HT1080 (cell line): ENCODE measurements at places on chromosomes 5 and 9.

DNA sequence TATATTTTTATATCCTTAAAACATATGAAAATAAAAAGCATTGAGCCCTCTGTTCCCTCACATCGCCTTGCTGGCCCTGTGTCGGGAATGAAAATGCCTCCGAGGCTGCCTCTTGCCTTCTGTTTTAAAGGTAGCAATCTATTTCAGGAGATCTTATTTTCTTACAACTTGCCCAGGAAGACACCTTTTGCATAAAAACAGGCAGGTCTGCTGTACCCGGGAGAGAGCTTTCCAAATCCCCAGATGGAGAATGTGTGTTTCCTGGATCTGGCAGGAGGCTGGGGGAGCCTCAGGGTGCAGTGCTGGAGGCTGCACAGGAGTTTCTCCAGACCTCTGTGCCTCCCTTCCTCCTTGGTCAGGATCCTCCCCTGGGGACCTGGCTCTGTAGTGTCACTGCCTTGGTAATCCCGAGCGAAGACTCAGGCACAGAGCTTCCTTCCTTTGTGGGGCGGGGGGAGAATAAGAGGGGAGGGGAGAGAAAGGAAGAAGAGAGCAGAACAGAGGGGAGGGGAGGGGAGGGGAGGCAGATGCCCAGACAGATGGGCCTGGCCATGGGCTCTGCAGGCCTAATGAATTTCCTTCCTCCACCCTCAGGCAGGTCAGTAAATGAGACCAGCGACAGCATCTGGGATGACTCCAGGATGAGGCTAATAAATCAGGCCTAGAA, 104.0 kb upstream of the BOD1 start:
- DNase-seq: no peak

DNA sequence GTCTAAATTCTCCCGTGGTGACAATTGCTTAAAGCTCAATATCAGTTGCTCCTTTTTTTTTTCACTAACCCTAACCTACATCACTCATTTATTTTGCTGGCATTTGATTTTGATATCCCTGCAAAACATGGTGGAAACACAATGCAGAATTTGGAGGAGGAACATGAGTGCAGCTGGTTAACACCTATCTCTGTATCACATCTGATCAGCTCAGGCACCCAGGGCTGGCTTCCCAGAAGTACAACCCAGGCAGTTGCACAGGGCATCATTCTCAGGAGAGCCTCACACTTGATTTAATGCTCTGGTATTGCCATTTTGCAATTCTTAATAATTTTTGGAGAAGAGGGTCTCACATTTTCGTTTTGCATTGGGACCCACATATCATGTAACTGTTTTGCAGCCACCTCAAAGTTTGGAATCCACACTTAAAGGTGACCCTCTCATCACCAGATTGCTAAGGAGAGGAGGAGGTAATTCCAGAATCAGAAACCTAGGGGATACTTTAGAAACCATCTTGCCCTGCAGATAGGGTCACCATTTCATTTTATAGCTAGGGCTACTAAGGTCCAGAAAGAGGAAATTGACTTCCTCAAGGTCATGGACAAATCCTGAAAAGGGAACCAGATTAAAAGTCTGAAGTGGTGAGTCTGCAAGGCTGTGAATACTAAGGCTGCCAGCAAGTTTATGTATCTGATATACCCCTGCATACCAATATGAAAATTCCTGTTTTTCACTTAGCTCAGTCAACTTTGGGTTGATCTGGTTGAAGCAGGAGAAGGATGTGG, 19.3 kb upstream of the ADAM19 start:
- no peak for DNase-seq

GRCh38 chr5:122099060-122099790, 21.2 kb upstream of the LOX start:
- DNase-seq: peak; percentile 86

- no peak for DNase-seq
These were observed 68.9 kb downstream of the MACROH2A1 start for GRCh38 chr5:135329913-135330797.

- no peak for DNase-seq
These were observed 5.2 kb upstream of the FCN1 start for GRCh38 chr9:134922932-134923240.

DNA sequence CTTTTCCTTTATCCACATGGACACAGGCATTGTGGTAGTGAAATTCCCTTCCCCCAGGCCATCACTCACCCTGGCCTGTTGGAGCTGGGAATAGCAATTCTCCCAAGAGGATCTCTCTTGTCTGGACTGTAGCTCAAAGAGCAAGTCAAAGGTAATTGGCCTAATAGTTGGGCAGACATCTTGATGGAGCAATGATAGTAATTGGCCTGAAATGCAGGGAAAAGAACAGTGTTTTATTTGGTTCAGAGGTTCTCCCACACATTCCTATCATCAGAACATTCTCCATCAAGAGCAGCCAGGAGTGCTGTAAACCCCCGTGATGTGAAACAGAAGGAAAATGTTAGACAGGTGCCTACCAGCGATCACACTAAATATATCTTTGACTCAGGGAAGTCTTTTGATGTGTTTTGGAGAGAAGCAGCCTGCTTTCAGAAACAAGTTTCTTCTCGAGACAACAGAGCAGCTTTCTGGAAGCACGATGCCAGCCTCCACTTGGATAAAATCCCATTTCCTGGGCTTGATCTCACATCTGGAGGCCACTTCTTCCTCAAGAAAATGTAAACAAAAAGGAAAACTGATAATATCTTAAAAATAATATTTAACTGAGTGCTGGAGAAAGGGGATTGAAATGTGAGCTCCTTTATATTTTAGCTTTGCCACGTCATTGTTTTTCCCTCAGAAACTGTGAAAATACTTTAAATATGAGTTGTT, 198.1 kb upstream of the WWC1 start:
- DNase-seq: no peak

DNA sequence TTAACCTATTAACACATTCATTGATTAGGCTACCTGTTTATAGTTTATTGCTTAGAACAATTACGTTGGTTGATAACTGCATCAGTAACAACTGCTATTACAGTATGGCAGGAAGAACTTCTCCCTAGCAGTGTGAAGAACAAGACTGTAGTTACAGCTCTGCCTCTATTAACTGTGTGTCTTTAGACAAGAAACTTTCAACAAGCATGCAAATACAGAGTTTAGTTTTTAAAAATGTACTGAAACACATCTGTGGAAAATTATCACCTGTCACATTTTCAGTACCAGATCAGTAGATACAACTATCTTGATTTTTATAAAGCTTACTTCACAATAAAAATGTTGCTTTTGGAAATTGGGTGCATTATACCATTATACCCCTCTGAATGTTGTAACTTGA, 22.2 kb downstream of the ELL2 start:
- DNase-seq: no peak

- DNase-seq: no peak
These were observed 96.6 kb downstream of the LHX2 start for GRCh38 chr9:124108216-124108615.

DNA sequence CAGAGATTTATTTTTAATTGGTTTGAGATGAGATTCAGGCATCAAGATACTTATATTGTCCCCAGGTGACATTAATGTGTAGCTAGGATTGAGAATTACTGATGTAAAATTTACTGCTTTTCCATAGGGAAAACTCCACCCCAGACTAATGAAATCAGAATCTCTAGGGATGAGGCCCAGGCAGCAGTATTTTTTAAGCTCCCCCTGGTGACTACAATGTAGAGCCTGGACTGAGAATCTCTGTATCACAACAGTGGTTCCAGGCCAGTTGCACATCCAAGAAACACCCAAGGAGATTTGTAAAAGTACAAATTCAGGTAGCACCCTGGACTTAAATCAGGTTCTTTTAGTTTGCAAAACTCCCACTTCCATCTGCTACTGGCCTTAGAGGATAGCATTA, 185.7 kb downstream of the MARCHF11 start:
- DNase-seq: peak; percentile 32

DNA sequence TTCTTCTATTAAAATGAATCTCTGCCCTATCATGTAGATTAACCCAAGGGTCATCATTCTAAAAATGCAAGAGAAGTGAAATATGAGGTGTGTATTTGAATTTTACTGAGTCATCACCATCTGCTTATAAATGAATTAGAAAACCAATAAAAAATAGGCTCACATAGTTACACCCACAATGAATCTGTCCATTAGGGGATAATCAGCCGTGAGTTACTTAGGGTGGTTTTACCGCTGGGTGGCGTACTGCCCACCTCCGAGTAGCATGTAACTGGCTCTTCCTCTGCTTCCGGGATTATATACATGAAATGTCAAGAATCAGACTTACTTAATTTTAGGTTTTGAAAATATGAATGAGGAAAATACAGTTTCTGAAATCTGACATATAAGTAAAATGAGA, 332.9 kb upstream of the CCNG1 start:
- no peak for DNase-seq

GRCh38 chr9:131609099-131609830, 63.9 kb downstream of the PRRT1B start:
- no peak for DNase-seq

DNA sequence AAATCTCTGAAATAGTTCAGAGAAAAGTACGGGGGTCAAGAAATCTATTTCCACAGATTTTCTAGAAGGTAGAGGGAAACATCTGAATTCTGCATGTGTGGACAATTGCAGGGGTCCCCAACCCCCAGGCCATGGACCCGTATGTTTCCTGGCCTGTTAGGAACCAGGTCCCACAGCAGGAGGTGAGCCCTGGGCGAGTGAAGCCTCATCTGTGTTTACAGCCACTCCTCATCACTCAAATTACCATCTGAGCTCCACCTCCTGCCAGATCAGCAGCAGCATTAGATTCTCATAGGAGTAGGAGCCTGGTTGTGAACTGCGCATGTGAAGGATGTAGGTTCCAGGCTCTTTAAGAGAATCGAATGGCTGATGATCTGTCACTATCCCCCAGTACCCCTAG, 200.5 kb upstream of the EDIL3 start:
- no peak for DNase-seq

GRCh38 chr9:91246846-91247245, 114.9 kb downstream of the AUH start:
- DNase-seq: peak; percentile 9

GRCh38 chr5:149434162-149435014, 55.3 kb upstream of the IL17B start:
- peak; percentile 64 for DNase-seq

DNA sequence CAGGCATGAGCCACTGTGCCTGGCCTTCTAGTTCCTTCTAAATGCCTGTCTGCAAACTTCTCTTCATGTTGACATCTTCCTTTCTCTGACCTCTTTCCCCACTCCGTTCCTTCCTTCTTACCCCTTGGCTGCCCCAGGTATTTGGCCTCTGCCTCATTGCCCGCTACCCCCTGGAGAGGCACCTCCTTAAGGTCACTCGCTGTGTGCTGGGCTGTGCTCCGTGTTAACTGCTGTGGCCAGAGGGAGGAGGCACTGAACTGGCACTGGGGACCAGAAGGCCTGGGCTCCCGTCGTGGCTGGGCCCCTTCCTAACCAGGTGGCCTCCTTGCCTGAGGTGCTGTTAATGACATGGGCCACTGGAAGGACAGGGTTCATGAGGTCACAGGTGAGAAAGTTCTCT, 39.4 kb downstream of the LAMC3 start:
- DNase-seq: no peak

GRCh38 chr5:62214701-62215100, 91.3 kb upstream of the KIF2A start:
- no peak for DNase-seq

DNA sequence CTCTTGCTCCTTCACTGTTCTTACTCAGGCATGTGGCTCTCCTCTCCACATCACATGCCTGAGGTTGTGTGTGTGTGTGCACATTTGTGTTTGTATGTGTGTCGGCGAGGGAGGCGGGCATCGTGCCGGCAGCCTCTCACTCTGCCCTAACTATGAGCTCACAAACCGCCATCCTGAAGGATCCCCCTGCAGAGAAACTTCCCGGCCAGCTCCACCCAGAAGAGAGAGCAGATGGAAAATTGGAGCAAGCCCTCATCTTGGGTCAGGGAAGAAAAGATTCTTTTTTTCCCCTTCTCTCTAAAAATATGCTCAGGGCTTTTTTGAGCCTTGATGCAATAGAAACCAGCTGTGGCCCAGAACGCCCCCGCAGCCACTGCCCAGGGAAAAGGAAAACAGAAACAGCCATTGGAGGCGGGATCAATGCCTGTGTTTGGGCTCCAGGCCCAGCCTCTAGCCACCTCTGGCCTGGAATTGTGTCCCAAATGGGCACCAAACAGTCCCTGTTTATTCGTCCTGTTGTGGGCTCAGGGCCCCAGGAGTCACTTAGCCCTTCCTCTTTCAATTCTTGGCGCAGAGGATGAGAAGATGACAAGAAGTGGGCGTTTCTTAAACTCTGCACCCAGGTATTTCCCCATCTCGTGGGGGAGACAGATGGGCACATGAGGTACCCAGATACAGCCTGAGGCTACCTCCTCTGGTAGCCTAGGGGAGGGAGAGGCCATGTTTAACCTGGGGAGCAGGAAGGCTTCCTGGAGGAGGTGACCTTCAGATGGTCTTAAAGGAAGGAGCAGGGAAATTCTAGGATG, 151.5 kb downstream of the RGS3 start:
- no peak for DNase-seq

- peak; percentile 5 for DNase-seq
These were observed 35.6 kb upstream of the HAND1 start for GRCh38 chr5:154513669-154514084.

- peak; percentile 54 for DNase-seq
These were observed 47.6 kb downstream of the THBS4 start for GRCh38 chr5:80082731-80083100.

DNA sequence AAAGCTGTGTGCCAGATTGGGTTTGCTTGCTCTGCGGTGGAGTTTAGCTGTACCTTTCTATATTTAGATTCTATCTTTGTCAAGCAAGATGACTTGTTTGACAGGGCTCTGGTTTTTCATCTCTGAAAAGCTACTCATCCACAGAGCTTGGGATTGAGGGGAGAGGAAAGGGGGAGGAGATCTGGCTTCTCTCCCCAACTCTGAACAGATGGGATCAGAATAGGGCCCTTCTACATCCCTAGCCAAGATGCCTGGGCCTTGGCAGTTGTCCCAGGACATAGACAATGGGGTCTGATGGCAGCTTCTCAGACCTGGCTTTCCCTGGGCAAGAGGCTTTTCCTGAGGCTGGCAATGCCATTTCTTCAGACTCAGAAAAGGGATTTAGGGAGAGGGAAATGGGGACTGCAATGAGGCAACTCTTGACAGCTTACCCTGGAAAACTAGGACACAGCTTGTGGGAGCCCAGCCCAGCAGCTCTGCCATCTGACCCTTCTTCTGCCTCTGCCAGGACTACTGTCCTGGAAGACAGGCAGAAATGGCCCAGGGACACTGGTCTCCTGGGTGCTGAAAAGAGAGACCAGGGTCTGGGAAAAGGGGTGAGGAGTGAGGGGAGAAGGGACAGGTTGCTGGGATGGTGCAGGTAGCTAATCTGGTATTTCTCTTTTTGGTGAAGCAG, 50.2 kb upstream of the ASTN2 start:
- no peak for DNase-seq

GRCh38 chr9:91757782-91758181, 192.2 kb downstream of the ROR2 start:
- DNase-seq: no peak

- peak; percentile 60 for DNase-seq
These were observed 287.0 kb downstream of the DMRT2 start for GRCh38 chr9:1337169-1337568.

GRCh38 chr5:24621792-24622191, 23.0 kb downstream of the CDH10 start:
- DNase-seq: peak; percentile 47

GRCh38 chr9:112285056-112285455, 48.4 kb downstream of the PTBP3 start:
- DNase-seq: no peak
